ENCODE measurements at places on chromosomes 3 and 15.

- DNase-seq: no peak
Observed at GRCh38 chr3:194112120-194113106, 23.5 kb upstream of the HES1 start.

DNA sequence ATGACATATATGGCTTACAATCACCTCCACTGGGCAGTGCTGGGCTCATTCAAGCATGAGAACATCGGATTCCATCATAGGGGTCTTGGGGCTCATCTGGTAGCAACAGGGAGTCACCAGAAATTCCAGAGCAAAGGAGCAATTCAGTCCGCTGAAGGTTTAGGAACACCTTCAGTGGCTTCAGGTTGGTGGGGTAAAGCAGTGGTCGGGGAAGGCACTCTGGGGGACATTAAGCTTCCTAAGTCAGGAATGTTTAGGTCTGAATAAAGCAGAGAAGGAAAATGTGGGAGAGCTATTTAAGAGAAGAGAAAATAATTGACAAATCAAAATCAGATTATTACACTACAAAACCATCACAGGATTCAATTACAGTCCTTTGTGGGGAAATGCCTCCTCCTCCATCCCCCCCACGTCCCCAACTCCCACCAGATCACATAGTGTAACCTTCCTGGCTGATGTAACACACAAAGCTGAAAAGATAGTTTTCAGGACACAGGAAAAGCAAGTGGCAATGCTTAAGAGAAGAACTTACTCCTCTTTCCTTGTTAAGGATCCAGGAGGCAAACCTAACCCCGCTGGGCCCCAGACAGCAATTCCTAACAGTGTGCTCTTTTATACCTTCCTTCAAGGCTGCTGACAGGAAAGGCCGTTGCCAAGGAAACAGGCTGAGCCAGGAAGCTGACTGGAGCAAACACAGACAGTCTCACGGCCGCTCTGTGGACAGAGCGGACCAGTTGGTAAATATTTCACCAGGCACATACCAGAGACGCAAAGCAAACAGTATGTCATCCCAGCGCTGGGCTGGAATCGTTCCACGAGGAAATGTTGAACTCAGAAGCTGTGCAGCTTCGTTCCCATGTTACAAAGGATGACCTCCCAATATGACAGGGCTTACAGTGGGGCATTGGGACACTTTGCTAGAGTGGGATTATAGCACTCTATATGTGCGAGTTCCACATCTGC, 57.5 kb upstream of the LMCD1 start:
- DNase-seq: no peak

DNA sequence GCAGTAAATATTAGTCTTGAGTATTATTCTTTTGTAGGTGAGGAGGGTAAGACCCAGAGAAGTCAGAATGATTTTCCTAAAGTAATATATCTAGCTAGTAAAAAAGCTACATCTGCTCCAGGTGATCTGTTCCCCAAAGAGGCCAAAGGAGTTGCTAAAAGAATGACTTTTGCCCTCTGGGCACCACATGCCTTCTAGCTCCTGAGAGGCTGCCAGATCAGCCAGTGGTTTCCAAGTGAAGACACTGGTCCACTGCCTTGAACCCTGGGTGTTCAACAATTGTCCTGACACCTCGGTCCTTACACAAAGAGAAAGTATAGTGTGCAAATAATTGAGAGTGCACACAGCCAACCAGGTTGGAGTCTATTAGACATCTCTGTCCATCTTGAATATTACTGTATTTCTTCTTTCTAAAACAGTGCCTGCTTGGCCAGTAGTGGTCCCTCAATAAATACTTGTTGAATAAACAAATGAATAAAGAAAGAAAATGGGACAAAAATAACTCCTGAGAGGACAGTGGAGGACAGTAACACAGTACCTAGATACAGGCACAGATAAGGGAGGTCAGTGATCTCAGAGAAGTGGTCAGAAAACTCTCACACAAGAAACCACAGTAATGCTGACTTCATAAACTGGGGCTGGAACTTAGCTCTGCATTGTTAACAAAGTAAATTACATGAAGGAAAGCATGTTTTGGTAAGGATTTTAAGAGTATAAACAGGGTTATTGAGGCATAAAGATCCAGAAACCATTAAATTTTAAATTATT, 56.6 kb upstream of the CSTA start:
- DNase-seq: no peak

GRCh38 chr3:177934001-177934891, 602.0 kb upstream of the KCNMB2 start:
- no peak for DNase-seq

DNA sequence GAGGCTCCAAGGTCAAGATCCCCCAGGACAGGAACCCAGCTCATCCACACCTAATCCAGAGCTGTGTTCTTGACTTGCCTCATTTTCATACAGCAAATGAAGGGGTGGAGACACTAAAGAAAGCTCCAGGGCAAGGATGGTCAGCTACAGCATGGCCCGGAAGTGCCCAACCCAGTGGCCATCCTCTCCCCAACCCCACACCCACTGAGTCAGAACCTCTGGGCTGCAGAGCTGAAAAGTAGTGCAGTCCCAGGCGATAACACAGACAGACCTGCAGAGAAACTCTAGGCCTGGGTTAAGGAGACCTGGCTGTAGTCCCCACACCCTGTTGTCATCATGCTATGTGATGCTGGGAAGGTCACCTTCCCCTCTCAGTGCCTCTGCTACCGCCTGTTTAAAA, 85.3 kb downstream of the SEMA5B start:
- DNase-seq: no peak

All from stimulated activated CD4-positive, alpha-beta T cell treated with anti-CD3 and anti-CD28 coated beads, Interleukin-12 subunit alpha, Interleukin-12 subunit beta, amount 100 ng/mL, for 4 hours (primary cell).